ENCODE measurements at places on chromosomes 6 and 20.

GRCh38 chr20:1827974-1828785, 67.0 kb upstream of the SIRPA start:
- DNase-seq, result peak; percentile 36

- DNase-seq, result no peak
Observed at GRCh38 chr6:123844011-123844410, 40.3 kb downstream of the NKAIN2 start.

DNA sequence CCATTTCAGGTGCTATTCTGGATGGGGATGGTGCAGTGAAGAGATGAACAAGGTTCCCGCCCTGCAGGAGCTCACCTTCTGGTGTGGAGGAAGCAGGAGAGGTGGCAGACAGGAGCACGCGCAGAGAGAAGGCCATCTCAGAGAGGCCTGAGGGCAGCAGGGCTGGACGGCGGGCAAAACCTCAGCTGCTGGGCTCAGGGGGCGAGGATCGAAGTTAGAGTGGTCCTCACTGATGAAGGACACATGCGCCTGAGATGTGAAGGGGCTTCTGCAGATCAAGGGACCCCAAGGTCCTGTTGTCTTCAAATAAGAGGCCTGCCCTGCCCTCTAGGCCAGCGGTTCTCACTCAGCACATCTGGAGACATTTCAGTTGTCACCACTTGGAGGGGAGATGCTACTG, 198.4 kb upstream of the PMEPA1 start:
- no peak for DNase-seq

GRCh38 chr6:387293-387741, 4.2 kb upstream of the IRF4 start:
- peak; percentile 74 for DNase-seq

DNA sequence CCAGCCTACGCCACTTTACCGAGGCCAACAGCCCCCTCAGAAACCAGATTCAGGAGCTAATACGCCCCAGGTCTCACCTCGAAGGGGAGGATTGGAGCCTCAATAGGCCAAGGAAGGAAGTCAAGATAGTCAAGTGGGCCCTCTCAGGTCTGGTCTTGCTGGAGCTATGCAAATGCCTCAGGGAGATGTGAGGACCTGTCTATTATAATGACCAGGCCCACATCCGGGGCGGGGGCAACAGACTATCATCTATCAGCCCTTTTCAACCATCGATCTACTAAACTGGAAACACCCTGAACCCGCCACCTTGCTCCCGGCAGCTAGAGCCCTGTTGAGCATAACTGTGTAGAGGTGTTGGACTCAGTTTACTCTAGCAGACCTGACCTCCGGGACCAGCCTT, 12.7 kb upstream of the GSTA3 start:
- DNase-seq, result no peak
